Activated CD8-positive, alpha-beta T cell treated with anti-CD3 and anti-CD28 coated beads, Interleukin-2, amount 10 ng/mL, durations not matched to agents 7 days and 5 days (primary cell): ENCODE measurements at places on chromosomes 4 and X.

- DNase-seq = no peak
These were observed 478.9 kb downstream of the KCNIP4 start for GRCh38 chr4:21469438-21470300.

GRCh38 chr4:186942758-186943377, 219.2 kb upstream of the FAT1 start:
- no peak for DNase-seq

DNA sequence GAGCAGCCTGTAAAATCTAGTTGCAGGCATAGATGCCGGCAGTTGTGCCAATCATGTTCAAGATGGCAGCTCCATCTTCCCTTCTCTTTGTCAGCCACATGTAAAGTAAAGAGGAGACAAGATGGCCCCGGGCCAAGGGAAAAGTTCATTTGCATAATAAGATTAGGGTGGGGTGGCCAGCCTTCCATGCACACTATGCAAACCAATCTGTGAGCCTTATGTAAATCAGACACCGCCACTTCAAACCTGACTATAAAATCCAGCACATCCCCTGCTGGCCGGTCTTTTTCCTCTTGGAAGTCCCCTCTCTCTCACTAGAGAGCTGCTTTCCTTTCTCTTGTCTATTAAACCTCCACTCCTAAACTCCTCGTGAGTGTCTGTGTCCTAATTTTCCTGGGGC, 78.9 kb upstream of the CBR4 start:
- DNase-seq = no peak

DNA sequence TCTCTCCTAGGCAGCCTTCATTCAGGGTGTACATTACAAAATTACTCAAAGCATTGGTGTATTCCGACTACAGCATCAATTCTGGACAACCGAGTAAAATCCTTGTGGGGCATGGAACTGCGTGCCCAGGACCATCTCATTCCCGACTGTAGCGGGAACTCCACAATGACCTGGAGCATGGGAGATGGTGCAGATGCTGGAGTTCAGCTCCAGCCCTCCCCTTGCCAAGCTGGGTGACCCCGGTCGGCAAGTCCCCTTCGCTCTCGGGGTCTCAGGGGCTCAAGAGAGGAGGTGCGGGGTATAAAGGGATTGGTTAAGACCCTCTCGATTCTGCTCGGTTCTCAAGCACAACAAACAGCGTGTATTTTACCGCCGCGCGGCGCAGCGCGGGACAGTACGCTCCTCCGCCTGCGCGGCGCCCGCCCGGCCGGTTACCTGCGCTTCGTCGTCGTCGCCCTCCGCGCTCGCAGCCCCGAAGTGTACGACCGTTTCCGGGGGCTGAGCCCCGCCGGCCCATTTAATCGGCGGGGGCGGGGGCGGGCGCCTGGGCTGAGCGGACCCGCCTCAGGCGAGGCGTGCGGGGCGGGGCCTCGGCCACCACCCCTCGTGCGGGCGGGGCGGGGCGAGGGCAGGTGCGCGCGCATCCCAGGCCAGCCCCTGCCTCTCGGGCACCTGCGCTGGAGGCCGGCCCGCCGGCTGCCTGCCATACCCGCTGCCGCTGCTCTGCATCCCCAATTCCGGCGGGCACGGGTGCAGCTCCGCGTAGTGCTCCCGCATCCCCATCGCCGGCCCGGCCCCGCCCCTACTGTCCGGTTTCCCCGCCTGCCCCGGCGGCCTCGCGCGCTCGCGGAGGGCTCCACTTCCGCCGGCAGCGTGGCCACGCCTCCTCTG, at the start of gene G6PD:
G6PD (minus strand) TSS at position 493 of the 891 bp plus-strand sequence. CDS start 691 bp downstream, outside the sequence.
- DNase-seq = peak; percentile 81

DNA sequence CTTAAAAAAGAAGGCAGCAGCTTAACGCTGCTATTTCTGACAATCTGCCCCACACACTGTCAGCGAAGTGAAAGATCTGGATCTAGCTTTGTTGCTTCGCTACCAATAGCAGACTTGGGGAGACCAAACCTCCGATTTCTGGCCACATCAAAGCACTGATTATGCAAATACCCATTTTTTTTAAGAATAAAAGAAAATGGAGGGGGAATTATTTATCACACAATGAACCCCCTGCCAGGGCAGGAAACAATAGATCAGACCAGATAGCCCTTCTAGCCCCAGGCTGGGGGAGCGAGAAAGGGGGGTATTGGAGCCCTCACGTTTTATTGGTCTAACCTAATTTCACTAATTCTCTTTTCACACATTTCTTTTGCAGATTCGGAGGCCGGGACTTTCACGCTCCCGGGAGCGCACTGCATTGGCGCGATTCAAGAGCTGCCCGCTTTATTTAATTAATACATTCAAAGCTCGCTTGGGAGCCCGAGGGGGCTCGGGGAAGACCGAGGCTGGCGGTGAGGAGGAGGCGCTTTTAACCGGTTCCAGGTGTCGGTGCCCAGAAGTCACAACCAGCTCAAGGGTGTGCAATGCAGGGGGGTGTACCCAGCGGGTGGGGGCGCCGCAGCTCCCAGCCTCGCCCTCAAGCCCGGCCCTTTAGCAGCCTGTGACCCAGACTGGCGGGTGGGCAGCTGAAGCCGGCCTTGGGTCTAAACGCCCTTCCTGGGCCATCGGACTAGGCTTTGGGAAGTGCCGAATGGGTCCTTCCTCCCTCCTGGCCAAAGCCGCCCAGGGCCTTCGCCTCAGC, 5.5 kb downstream of the NEUROG2 start:
- no peak for DNase-seq

GRCh38 chr4:169484485-169484884, 127.9 kb downstream of the NEK1 start:
- no peak for DNase-seq

- peak; percentile 62 for DNase-seq
These were observed at the start of gene NAA10 for GRCh38 chrX:153934762-153935325. Gene NAA10, minus strand, starts transcription at chrX:153935037. Its CDS starts 133 bp downstream, at chrX:153934904.

DNA sequence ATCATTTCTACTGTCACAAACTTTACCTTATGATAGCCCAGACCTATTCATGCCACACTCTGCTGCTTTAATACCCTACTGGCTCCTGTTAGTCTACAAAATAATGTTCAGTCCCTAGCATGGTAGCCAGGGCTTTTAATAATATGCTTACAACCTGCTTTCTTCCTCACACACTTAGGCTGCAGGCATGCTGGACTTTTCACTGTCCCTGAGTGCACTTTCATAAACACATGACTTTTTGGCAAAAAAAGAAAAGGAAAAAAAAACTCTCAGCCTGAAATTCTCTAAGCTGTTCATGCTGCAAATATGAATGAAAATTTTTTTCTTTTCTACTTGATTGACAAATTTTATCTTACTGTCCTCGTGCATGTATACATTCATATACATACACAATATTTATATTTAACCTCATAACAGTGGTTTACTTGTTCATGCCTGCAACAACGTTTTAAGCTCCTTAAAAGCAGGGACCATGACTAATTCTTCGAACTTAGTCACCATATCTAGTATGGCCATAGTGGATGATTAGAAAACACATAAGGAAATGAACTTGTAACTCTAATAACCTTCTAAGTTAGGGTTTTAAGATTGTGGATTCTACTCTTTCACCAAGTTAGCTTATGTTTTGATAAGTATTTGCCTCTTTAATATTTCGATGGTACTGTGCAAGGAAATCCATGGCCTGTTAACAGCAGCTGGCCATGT, 229.5 kb downstream of the SPCS3 start:
- DNase-seq = no peak

GRCh38 chrX:115098897-115099296, 81.5 kb upstream of the IL13RA2 start:
- DNase-seq = no peak

DNA sequence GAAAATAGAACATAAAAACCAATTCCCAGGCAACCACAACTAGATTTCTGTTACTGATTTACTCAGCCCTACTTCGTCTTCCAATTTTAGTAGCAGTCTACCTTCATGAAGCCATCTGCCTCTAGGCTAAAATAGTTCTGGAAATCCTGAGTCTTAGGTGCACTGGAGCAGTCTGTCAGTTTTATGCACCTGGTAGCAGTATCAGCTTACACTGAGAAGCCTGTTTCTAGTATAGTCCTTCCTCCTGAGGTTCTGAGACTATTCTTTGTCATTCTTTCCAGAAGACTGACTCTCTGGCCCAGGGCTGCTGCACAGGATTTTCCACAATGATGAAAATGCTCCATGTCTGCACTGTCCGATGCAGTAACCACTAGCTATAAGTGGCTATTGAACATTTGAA, 16.9 kb upstream of the HPRT1 start:
- no peak for DNase-seq

DNA sequence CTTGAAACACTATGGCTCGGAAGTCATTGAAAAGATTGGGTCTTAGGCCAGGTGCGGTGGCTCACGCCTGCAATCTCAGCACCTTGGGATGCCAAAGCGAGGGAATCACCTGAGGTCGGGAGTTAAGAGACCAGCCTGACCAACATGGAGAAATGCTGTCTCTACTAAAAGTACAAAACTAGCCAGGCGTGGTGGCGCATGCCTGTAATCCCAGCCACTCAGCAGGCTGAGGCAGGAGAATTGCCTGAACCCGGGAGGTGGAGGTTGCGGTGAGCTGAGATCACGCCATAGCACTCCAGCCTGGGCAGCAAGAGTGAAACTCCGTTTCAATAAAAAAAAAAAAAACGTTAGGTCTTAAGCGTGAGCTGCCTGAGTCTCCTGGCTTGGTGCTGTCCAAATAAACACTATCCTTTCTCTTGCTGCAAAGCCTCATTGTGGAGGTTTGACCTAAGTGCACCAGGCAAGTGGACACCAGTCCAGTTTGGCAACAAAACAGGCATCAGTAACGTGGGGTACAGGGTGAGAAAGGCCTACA, 185.9 kb downstream of the DHRSX start:
- no peak for DNase-seq

DNA sequence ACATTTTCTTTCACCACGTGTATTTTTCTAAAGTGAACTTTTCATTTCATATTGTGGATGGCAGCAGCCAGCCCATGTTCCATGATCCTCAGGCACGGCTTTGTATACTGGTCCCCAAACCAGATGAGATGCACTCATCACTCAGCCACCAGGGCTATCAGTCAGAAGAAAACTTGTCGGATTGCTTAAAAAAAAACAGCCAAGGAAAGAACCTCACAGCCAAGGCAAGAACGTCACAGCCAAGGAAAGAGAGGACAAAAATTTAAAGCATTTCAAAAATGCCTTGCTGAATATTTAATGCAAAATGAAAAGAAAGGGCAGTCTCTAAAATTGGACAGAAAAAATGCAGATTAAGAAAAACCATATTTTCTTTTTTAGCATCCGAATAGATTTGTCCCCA, 333.3 kb downstream of the PDGFC start:
- no peak for DNase-seq

GRCh38 chr4:173418639-173419038, 19.7 kb upstream of the SCRG1 start:
- DNase-seq = no peak

DNA sequence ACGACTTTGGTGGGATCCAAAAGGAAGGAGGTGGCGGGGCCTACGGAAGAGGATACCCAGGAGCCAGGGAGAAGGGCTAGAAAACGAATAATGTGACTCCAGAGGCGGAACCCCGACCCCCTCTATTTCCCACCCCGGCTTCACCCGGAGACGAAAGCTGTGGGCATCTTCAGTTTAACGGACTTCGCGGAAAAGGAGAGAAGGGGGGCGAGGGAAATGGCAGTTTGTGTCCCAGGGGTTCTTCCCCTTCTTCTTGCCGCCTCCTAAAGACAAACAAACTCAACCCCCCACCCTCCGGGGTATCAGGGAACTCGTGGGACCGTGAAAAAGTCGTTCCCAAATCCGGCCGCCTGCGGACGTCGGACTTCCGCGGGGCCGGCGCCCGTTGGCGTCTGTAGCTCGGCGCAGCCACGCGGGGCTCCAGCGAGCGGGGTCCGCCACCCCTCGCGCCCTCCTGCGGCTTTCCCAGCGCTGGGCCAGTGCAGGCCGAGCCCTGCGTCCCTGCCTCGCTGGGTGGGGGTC, 3.6 kb upstream of the LEF1 start:
- DNase-seq = peak; percentile 43

DNA sequence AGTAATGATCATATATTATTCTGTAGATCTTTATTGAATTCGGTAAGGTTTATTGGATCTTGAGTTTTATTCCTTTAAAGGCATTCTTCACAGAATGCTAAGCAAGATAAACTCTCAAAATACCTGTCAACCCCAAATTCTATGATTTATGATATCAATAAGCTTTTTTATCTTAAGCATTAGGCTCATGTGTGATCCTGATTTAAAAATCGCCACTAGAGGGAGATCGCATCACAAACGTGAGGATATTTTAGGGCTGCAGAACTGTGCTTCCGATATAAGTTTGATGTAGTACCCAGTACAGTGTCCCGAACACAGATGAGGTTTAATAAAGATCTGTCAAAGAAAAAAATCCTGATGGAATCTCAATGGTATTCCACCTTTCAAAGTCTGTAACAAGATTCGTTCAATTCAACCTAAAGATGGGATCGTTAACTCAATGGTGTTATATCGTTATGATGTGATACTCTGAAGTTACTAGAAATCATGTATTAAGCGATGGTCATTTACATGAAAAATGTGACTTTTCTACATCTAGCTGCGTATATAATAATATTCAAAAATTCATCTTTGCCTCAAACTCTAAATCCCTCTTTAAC, 169.0 kb downstream of the CORIN start:
- peak; percentile 38 for DNase-seq

- DNase-seq = no peak
These were observed 1.6 kb upstream of the PDGFRA start for GRCh38 chr4:54227256-54228055.

- DNase-seq = no peak
These were observed 41.8 kb upstream of the CEP135 start for GRCh38 chr4:55906989-55907388.

DNA sequence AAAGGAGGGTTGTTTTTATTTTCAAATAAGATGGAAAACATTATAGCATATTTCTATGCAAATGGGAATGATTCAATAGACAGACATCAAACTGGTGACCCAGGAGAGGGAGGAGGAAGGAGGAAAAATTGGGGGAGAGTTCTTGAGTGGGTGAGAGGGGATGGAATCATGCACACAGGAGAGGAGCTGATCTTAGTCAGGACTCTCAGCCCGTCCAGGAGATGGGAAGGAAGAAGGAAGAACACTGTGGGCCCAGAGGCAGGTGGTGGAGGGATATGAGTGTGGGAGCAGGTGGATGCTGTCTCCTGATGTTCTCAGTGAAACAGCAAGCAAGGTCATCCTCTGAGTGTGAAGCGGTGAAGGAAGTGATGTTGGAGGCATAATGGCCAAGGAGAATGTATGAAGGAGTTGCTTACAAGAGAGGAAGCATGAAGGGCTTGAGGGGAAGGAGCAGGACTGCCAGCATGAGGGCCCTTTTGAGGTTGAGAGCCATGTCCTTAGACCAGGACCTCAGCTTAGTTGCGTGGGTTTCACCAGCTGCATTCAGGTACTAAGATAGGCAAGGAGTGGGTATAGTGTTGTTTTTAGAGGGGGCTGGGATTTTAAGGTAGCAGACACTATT, 161.7 kb upstream of the NAP1L5 start:
- no peak for DNase-seq

DNA sequence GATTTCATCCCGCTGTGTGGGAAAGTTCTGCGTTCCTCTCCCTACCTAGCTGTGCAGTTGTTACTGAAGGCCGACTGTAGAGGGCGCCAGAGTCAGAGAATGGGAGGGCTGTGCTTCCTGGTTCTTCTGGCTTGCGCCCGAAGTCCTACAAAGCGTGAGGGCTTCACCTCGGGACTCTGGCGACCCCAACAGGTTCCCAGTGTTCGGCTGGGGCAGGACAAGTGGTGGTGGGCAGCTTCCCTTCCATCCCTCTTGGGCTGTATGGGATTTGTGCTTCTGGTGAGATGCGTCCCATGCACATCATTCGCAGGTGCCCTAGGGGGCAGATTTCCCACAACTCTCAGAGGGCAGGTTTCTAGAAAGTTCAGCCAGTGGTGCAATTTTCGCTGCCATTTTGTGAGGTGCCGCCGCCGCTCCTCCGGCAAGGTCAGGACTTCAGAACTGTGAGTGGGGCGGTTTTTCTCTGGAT, 27.3 kb downstream of the CT45A1 start:
- peak; percentile 57 for DNase-seq
